Suppressor macrophage treated with lipopolysaccharide for 1 hour (primary cell): ENCODE measurements at places on chromosomes 3 and 15.
A peak's percentile ranks its signal among the peaks of the same experiment; 100 is the strongest.

DNA sequence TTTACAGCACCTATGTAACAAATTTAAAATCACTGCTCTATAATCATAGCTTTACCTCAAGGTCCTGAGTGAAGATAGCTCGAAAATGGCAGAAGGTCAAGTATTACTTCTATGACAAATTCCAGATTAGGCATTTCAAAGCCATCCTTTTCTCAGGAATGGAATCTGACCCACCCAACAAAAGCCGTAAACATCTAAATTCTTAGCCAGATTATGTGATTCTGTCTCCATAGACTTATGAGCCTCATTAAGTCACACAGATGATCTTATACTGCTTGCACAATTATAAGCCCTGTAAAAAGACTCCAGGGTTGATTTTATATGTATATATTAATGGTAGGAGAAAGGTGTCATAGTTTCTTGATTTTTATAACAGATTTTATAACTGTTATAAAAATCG, 56.9 kb downstream of the CEP152 start:
- DNase-seq: no peak

DNA sequence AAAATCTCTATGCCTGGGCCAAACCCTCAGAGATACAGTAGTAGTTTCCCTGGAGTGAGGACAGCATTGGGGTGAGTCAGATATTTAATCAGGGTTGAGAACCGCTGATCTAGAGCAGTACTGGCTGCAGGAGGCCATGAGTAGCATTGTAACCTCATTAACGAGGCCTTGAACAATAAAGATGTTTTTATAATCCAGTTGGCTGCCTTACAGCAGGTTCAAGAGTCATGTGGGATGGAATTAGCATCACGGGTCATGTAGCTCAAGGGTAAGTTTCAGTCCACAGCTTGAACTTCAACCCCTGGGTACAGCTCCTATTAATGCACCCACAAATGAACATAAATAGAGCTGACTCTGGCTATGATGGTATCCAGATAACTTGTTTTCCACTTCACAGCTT, 5.1 kb downstream of the HPS3 start:
- DNase-seq: no peak

GRCh38 chr15:75895731-75896130, 7.9 kb upstream of the FBXO22 start:
- DNase-seq: no peak

DNA sequence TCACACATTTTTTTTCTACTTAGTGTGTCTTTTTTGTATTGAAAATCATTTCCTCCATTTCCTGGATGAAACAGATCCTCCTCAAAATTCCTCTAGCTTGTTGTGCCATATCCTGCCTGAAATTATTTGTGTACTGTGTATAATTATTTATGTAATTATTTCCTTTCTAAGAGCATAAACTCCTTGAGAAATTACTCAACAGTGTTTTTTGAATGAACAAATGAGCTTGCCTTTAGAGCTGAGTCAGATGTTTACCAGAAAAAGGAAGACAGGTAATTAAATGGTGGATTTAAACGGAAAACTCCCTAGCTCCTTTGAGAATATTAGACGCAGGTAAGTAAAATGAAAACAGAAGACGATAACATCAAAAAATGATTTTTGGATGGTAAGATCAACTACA, 13.2 kb upstream of the SECISBP2L start:
- DNase-seq: no peak

DNA sequence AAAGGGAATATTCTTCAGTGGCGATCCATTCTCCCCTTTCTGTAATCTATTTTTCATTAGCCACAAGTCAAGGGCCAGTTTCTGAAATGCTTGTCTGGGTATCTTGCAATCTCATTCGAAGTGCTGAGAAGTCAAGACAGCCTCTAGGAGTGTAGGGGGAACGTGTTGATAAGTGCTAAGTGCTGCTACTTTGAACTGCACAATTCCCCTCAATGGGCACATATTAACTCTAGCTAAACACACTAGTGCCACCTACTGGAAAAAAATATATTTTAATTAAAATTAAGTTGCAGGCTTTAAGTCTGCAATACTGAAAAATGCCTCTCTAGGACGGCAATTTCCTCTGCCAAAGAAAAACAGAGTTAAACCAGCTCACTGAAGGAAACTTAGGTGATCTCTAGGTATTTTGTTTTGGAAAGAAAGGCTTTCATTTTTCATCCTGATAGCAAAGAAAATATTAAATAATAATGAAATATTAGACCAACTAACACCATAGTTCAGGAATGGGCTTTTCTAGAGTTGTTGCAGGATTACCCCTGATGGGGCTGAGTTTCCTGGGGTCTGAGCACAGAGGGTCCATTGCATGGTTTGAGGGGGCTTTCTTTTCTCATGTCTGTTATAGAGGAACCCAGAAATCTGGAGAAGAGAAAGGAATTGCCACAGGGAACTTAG, 181.9 kb upstream of the KBTBD8 start:
- DNase-seq: peak; percentile 41

DNA sequence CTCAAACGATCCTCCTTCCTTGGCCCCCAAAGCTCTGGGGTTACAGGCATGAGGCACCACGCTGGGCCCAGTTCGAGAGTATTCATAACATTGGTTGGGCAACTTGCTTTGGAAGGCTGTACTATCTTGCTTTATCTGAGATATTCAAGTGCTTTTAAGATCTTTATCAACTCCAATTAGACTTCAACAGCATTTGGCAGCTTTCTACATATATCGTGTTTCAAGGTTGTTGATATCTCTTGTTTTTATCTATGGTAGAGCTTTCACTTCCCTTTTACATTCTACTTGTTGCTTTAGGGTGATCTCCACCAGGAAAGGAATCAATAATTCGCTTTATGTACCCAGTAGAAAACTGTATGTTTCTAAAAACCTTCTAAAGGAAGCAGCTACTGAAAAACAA, 395.3 kb downstream of the IL5RA start:
- no peak for DNase-seq

DNA sequence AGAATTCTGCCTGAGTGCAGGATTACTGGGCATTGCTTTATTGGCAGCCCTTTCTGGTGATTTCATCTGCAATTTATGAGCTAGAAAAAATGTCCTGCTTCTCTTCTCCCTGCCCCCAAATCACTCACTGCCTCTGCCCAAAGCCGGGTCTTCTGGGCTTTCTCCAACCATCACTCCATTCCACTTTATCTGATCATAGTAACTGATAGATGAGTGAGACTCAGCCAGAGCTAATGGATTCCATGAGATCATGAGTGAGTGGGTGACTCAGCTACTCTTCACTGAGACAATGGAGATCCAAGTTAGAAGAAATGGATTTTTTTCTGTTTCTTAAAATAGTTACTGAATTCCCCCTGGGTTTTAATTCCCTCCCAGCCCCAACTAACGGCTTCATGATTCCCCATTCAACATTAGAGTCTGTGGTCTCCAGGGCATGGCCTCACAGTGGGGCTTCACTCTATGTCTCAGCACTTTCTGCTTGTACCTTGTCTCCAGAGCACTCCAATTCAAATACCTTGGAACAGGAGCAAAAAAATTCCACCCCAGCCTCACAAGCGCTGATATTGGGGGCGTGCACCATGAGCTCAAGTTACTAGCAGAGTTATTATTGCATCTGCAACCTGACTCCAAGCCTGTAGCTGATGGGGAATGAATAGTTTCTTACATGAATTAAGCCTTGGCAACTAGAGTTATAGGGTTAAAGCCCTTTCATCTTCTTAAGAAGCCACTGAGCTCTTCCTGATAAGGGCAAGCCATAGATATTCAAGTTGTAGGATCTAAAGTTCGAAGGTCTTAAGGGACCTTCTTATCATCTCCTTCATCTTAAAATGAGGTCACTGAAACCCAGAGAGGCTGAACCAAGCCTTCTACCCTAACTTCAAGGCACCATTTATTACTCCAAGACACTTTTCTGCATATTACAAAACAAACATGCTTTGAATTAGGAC, 85.9 kb downstream of the AGBL1 start:
- no peak for DNase-seq

DNA sequence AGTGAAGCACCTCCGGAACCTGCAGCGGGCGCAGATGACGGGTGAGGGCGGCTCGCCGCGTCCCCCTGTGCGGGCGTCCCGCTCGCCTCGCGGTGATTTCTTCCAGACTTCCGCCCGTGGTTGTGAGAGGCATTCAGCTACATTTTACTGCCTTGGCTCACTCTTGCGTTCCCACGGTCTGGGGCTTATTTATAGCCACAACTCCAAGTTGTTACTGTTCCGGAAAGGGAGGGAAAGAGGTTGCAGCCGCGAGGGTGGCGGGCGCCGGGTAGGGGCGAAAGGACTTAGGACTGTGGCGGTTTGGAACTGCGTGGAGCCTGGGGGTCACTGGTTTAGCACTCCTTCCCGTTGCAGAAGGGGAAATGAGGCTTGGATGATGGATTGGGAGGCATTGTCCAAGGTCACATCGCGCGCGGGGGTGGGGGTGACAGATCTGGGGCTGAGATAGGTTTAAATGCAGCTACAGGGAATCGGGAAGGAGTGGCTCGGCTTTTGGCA, 1.1 kb downstream of the HES1 start:
- peak; percentile 52 for DNase-seq

- DNase-seq: no peak
Observed at GRCh38 chr15:85905751-85906450, 111.2 kb upstream of the KLHL25 start.
